ENCODE measurements at places on chromosomes 16 and 17.
A peak's percentile ranks its signal among the peaks of the same experiment; 100 is the strongest.

- no peak for DNase-seq
These were observed 10.3 kb downstream of the MINK1 start for GRCh38 chr17:4843321-4844000.

DNA sequence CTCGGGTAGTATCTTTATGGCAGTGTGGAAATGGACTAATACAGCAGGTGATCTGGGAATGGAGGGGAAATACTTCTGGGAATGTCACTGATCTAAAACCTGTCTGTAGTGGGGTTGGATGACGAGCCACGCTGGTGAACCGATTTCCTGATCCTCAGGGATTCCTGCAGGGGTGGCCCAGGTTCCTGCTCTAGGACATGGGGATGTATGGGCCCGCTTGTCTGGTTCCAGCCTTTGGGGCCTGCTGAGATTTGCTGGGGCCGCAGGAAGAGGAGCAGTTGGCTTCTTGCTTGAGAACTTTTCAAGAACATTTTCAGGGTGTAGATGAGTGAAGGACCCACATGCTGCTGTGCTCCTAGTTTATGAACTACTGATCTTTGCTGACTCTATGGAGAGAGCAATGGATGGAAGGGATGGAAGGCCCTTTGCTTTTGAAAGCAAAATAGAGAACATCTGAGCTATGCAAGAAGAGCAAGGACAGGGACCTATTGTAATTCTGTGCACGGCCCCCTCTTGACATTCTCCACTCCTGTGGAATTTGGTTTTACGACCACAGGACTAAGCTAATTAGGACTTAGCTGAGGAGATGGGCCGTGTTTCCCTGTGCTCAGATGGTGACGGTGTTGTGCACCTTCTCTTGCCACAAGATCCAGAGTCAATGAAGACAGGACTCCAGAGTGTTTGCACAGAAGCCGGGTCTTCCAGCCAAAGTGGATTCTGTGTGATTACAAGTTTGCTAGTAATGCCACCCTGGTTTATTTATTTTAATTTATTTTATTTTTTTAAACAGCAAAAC lies 90.5 kb downstream of the SEC14L1 start:
- no peak for DNase-seq

DNA sequence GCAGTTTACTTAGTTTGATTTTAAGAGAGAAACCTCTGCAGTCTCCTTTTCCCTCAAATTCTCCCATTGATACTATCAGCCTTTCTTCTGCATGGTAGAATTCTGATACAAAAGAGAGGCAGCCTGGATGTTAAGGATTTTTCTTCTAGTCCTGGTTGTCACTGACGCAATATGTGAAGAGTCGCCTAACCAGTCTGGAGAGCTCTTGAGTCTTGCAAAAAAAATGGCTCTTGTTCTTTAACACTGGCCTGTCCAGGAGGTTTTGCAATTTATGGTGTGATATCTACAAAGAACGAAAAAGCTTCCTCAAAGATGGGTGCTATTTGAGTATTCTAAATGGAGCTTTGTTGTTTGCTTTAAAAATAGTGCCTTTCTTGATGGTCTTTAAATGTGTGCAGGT lies 28.9 kb downstream of the COX10 start:
- no peak for DNase-seq

- DNase-seq: no peak
These were observed 151.3 kb downstream of the RPTOR start for GRCh38 chr17:80695979-80696378.

- no peak for DNase-seq
These were observed 16.2 kb downstream of the CHST4 start for GRCh38 chr16:71542377-71542776.

GRCh38 chr16:24504472-24505345 lies 34.7 kb upstream of the RBBP6 start:
- DNase-seq: peak; percentile 57

GRCh38 chr17:70716551-70716950 lies 547.2 kb downstream of the KCNJ2 start:
- no peak for DNase-seq

GRCh38 chr16:11136600-11136999 lies 119.4 kb downstream of the SOCS1 start:
- no peak for DNase-seq

DNA sequence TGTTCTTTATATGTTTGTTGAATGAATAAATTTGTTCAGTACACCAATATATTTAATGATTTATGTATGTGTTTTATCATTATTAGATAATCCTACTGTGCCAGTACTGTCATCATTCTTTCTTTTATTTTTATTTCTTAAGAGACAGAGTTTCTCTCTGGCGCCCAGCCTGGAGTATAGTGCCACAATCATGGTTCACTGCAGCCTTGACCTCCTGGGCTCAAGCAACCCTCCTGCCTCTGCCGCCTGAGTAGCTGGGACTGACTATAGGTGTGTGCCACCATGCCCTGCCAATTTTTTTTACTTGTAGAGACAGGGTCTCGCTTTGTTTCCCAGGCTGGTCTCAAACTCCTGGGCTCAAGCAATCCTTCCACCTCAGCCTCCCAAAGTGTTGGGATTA lies 41.8 kb downstream of the PAFAH1B1 start:
- no peak for DNase-seq

DNA sequence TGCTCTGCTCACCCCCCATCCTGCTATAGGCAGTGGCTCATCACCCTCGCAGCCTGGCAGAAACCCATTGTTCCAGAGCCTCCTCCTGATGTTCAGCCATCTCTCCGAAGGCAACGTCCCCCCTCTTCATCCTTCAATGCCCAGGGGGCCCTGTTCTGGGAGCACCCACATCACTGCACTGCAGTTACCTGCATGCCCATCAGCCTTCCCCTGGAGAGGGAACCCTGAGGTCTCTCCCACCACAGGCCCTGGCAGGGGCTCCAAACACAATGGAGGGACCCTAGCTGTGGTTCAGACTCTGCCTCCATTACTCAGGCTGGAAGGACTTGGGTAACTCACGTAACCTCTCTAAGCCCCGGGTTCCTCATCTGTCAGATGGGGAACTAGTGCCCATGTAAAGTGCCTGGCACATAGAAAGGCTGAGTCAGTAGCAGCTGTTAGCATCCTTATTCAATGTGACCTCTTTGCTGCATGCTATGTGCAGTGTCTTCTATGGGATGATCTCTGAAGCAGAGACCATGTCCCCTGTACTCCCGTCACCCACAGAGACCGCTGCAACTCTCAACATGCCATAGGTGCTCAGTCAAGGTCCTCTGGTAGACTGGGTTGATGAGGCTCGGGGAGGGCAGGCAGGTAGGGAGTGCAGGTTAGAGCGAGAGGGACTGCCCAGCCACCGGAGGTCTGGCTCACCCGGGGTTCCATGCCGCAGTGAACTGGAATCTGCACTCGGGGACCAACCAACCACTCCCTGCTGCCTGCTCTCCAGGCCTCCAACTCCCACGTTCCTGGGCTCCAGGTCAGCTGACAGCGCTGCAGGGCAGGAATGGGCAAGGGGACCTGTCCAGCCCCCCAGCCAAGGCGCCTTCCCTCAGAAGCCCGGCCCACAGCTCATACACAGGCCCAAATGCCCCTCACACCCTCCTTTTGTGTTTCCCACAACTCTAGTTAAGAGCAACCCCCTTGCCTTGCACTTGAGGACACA lies 233.2 kb downstream of the ZNF423 start:
- DNase-seq: no peak

DNA sequence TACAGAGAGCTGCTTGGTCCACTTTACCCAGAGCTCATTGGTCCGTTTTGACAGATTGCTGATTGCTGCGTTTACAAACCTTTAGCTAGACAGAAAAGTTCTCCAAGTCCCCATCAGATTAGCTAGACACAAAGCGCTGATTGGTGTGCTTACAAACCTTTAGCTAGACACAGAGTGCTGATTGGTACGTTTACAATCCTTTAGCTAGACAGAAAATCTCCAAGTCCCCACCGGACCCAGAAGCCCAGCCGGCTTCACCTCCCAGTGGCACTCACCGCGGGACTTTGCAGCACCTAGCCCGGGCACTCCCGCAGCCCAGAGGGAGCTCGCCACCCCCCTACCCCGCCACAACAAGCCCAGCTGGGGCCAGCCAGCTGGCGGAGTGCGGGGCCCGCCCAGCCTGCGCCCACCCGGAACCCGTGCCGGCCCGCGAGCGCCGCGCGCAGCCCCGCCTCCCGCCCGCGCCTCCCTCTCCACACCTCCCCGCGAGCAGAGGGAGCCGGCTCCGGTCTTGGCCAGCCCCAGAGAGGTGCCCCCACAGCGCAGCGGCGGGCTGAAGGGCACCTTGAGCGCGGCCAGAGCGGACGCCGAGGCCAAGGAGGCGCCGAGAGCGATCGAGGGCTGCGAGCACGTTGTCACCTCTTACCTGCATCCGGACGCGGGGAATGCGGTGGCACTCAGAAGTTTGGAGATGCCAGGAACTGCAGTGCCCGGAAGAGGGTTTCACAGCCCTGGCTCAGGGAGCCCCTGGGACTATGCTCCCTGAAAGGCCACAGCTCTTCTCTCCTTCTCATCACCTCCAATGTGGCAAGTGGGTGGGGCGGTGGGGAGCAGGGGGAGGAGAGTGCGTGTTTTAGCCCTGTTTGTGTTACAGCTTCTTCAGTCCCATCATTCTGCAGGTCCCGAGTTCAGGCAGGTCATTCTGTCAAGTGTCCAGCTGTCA lies 1504.5 kb downstream of the CDH11 start:
- peak; percentile 12 for DNase-seq

- no peak for DNase-seq
These were observed 487 bp downstream of the POLG2 start for GRCh38 chr17:64496348-64496785.

- DNase-seq: no peak
These were observed 83.9 kb downstream of the SHISA6 start for GRCh38 chr17:11324846-11325420.

GRCh38 chr17:300881-301280 lies 51.7 kb downstream of the RPH3AL start:
- DNase-seq: no peak

GRCh38 chr17:12627781-12628451 lies 37.8 kb upstream of the MYOCD start:
- DNase-seq: no peak
